K562 (cell line): ENCODE measurements at places on chromosomes 7 and 10.

GRCh38 chr7:30836991-30837390 lies 65.8 kb downstream of the MINDY4 start:
- DNase-seq, result no peak

DNA sequence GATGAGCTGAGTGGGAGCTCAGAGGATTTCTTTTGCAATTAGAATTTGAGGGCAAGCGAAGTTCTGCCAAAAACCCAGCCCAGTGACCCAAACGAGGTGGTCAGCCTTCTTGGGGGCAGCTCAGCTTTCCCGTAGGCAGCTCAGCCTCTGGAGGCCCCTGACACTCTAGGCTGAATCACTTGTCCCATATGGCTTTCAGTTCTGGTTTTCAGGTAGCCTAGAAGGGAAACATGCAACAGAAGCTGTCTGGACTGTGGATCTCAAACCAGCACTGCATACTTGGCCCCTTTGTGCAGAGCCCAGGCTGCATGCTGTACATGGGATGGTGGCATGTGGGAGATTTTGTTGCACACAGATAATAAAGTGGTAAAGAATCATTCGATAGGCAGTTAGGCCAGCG lies 322.8 kb downstream of the ANKRD30A start:
- DNase-seq, result no peak

GRCh38 chr7:42768045-42768444 lies 143.8 kb downstream of the C7orf25 start:
- DNase-seq, result no peak

- no peak for DNase-seq
Observed at GRCh38 chr7:118288098-118288497, 63.6 kb downstream of the ANKRD7 start.

DNA sequence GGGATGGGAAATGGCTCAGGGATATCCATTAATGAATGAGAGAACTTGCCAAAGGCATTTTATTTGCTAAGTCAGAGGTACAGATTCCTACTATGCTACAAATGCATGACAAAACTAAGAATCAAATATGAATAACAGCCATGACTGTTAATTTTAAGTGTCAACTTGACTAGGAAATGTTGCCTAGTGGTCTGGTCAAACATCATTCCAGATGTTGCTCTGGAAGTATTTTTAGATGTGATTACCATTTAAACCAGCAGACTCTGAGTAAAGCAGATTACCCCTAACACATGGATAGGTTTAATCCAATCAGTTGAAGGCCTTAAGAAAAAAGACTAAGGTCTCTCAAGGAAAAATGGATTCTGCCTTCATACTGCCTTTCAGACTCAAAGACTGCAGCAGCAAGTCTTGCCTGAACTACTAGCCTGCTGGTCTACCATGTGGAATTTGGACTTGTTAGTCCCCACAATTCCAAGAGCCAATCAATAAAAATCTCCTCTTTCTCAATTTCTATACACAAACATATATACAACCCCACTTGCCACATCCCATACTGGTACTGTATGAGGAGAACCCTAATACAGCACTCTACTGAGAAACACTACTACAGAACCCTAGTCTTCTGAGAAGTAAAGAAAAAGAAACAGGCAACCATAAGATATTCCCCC lies 119.1 kb downstream of the NRBF2 start:
- no peak for DNase-seq

DNA sequence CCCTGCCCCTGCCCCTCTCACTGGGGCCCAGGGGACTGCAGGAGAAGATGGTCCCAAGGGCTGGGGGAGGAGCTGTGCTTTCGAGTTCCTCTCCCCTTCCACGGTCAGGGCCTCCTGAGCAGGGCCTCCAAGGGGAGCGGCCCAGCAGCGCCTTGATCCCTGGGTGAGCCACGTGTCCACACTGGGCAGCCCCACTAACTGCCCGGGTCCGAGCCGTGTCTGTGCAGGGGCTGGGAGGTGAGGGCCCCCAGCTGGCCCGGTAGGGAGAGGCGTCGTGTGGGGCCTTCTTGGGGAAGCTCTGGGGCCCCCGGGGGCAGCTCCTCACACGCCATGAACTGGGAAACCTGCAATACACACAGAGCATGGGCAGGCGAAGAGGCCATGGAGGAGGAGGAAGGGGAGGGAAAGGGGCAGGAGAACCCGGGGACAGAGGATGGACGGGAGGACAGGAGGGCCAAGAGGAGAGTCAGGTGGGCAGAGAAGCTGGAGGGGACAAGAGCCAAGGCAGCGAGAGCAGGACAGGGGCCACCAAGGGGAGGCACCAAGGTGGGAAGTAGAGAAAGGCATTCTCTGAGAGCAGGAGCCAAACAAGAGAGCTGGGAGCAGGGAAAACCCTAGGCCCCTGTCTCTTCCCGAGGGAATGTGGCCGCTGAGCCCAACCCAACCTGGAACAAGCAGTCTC lies 32.8 kb downstream of the KCNH2 start:
- DNase-seq, result no peak

- no peak for DNase-seq
Observed at GRCh38 chr10:86440874-86441843, 74.6 kb upstream of the GRID1 start.

DNA sequence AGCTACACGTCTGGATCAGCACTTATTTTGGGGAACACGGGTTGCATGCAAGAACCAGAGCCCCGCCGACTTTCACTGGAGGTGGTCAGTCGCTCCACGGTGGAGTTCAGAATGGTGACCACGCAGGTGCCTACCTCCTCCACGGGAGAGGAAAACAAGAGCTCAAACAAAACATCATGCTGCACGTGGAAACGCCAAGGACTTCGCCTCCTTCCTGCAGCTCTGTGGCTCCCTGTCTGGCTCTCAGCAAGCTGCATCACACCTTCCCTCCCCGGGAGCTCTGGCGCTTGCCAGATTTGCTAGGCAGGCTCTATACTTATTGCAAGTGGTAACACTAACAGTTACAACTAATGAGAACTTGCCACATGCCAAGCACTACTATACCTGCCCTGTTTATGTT lies 26.0 kb downstream of the GSDME start:
- DNase-seq, result no peak

GRCh38 chr10:13736506-13736905 lies 149.7 kb downstream of the PRPF18 start:
- no peak for DNase-seq

DNA sequence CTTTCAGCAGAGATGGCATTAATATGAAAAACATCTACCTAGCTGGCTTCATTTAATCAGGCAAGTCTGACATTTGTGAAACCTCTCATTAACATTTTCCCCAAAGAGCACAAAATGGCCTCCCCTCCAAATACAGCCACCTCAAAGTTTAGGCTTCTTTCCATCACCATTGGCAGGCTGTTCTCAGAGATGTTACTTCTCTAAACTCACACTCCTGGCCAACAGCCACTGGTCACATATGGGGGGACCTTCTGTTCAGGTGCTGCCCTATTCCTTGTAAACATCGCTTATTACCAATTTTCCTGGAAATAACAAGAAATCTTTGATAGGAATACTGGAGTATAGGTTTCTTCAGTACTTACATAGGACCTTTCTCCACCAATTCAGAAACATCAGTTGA lies 69.5 kb downstream of the GBF1 start:
- no peak for DNase-seq

DNA sequence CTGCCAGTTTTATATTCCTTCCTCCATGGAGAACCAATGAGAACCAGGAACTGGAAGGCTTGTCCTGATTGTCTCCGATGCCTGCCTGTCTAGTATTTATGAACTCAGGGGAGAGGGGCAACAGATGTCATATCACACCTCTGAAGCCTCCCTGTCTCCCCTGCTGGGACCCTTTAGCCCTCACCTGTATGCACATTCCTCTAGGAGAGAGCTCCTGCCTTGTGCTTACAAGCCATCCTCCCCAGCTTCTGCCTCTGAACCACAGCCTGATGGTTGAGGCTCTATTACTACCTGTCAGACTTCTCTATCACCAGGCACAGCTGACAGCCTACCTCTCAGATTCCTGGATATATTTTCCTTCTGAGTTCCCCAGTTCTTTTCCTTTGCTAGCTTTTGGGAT lies 5.9 kb upstream of the FAM131B start:
- no peak for DNase-seq

DNA sequence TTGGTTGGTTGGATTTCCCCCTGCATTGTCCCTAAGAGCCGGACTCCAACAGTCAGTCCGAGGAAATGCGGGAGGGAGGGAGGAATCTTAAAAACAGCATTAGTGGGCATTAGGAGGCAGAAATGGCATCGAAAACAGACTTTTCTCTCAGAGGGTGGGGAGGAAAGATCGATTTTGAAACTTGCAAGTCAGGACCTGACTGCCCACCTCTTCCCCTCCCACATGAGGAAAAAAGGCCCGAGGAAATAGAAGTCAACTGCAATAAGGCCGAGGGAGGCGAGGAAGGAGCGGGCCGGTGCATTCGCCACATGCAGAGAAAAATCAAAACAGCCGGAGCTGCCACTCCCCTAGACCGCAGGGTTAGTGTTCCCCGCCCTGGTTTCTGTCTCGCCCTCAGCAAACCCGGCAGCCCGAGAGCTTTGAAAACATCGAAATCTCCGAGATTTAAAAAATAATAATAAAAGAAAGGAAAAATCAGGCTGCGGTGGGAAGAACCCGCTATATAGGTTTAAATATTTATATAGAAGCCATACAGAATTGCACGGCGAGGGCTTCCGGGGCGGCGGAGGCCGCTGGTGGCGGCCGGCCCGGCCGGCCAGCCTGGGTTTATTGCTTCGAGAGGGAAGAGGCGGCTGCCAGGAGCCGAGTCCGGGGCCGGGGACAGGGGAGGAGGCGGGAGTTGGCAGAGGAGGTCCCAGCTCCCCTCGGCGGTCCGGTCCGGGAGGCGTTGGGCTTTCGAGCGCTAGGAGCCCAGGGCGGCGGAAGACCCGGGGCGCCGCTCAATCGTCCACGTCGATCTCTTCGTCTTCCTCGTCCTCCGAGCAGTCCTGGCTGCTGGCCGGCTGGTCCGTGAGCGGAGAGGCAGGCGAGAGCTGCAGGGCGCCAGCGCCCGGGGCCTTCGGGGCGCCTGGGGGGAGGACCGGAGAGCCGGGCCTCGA lies 2.5 kb downstream of the LBX1 start:
- no peak for DNase-seq

GRCh38 chr7:134747326-134747725 lies 32.1 kb upstream of the CALD1 start:
- no peak for DNase-seq

DNA sequence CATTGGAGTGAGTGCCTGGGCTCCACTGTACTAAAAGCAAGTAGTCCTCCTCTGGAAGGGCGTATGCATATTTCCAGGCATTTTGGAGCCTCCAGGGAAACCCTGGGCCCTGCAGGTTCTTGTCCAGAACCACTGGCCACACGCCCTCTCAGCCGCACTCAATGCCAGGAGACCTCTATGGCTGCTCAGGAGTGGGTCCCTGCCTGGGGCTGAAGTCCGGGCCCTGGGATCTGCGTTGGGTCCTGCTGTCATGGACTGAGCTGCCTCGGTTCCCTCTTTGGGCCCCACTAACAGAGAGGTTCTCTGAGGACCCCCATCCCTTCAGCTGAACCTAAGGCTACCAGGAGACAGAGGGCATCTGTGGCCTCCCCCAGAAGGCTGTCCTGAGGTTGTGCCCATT lies 58.3 kb downstream of the GRK5 start:
- no peak for DNase-seq

- no peak for DNase-seq
Observed at GRCh38 chr10:130080461-130080814, 30.2 kb downstream of the C10orf143 start.

DNA sequence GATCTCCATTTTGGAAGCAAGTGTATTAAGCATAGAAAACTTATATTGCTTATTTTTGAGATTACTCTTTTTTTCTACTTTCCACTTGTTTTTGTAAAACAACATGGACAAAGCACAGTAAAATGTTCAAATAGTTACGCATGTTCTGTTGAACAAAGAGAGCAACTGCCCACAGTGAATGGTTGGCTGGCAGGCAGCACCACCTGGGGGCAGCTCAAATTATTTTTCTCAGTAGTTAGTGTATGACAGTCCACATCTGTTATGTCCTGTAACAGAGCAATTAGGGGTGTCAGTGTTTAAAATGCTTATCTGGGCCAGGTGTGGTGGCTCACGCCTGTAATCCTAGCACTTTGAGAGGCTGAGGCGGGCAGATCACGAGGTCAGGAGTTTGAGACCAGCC lies 46.1 kb upstream of the CACUL1 start:
- DNase-seq, result no peak
